ENCODE measurements at places on chromosomes 4 and X. TPM values are rescaled to one million over a fixed set of nuclear protein-coding genes. Genes with fewer than 3 reads are reported as not detected.

The MAGEB17 gene
- not detected for total RNA-seq

- DNase-seq: no peak
Observed at GRCh38 chr4:142353149-142353738, 492.9 kb downstream of the INPP4B start.

DNA sequence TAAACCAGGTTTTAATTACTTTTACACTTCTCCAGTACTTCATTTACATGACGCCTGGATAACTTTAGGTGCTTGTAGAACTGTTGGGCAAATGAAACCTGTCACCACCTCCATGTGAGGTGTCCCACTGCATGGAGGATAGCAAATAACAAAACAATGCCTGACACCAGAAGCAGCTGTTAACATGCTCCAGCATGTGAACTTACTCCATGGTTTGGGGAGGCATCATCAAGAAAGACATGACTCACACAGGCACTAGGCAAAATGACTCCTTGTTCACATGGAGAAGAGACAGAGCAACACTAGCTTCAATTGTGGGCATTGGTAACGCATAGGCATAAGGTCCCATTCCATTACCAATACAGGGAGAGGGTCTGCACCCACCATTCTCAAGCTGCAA lies 198.1 kb upstream of the F9 start:
- no peak for DNase-seq

GRCh38 chr4:163772238-163772637 lies 277.7 kb downstream of the TMA16 start:
- no peak for DNase-seq

DNA sequence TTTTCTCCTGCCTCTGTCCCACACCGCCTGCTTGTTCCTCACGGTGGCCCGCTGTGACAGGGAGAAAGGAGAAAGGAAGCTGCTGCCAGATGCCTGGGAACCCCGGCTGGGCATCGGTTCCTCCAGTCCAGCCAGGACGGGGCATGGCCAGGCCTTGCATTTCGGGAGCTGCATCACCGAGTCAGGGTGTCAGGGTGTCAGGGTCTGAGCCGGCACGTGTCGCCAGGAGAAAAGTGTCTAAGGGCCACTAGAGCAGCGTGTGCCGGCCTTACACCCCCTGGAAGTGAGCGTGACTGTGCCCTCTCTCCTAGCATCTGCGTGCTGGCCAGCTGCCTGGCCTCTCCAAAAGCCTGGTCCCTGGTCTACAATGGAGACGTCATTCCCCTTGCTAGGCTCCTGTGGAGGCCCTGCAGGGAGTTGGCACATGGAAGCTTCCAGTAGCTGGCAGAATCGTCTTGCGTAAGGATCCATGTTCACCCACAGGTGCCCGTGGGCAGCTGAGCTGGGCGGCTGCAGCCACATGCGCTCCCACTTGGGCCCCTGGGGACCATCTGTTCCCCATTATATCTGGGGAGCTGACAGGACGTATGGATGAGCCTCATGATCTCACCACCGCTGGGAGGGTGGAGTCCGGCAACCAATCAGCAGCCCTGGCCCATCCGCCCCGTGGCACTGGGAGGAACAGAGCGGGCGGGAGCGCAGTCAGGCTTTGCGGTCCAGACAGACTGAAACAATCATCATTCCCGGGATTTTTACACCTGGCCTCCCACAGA lies 39.9 kb upstream of the HMX1 start:
- DNase-seq: peak; percentile 13

DNA sequence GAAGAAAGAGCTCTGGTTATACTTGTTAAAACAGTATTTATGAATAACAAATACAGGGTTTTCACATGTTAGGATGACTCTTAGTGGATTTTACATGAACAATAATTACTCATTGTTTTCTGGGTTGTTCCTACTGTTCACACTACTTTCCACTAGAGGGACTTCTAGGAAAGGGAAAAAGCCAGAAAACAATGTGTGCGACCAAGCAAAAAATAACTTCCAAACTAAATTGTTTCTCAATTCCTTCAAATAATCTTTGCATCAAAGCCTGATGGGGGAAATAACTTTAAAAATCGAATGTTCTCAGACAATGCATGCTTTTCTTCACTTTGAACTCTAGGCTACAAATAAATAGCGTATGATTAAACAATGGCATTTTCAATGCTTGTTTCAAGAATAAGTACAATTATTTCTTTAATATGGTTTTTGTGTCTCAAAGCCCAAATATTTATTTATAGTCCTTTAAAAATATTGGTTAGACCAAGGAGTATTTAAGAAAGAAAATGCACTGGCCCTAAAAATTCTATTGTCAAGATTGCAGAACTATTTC lies 72.1 kb upstream of the ETNPPL start:
- no peak for DNase-seq

- no peak for DNase-seq
Observed at GRCh38 chrX:120287513-120288112, 23.6 kb downstream of the TMEM255A start.

DNA sequence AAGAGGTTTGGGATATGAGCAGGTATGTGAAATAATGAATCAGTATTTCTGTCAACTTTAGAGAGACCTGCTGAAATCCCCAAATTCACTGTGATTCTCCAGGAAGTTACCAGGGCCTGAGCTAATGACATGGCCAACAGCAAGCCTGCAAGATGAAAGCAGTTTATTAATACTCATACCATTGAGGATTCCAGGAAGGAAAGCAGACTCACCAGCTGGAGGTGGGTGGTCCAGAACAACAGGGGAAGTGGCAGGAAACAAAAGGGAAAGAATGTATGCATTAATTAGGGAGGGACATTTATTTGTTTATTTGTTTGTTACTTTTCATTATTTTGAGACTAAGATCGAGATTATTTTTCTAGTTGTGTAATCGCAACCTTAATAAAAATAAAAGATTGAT lies 196.6 kb upstream of the AGA start:
- no peak for DNase-seq

DNA sequence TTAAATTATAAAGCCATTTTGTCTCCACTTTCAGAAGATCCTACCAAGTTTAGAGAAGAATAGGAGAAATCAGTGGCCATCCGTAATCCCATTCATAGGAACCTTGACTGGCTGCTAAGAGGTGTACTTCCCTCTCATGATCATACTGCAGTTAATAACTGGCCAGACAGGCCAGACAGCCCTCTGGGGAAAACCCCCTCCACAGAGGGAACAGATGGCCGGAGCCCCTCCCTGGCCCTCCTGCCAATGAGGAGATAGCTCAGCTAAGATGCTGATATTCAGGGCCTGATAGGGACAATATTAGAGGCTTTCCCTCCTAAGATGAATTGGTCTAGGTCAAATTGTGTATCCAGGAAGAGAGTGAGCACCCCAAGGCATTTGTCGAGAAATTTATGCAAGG lies 200.0 kb upstream of the MAOA start:
- DNase-seq: no peak

GRCh38 chr4:7394681-7395451 lies 39.9 kb downstream of the PSAPL1 start:
- no peak for DNase-seq

GRCh38 chr4:51998837-51999236 lies 21.3 kb downstream of the LRRC66 start:
- DNase-seq: no peak

GRCh38 chrX:77450996-77451395 lies 3.8 kb downstream of the FGF16 start:
- no peak for DNase-seq

DNA sequence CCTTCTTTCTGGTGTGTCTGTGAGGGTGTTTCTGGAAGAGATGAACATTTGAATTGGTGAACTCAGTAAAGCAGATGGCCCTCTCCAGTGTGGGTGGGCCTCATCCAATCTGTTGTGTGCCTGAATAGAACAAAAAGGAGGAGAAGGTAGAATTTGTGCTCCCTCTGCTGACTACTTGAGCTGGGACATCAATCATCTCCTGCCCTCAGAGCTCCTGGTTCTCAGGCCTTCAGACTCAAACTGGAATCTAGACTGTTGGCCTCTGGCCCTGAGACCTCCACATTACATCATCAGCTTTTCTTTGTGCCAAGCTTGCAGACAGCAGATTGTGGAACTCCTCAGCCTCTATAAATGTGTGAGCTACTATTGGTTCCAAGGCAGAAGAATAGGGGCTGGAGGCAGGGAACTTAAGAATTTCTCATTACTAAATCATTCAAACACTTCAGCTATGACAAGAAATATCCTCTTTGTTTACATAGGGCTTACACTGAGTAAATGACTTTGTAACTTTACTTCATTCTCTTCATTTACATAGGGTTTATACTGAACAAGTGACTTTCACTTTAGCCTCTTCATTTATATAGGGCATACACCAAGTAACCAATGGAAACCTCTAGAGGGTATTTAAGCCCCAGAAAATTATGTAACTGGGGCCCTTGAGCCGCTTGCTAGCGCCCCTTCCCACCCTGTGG lies 86.9 kb upstream of the NWD2 start:
- DNase-seq: no peak

The XAGE2 gene
- total RNA-seq: not detected

The MCF2 gene
- 0.30 TPM for total RNA-seq

- DNase-seq: no peak
Observed at GRCh38 chr4:164959896-164960295, 17.6 kb downstream of the TRIM61 start.

- DNase-seq: no peak
Observed at GRCh38 chr4:43607827-43608461, 715.4 kb downstream of the GRXCR1 start.

The CORIN gene
- 53.9 TPM for total RNA-seq

GRCh38 chrX:71171110-71171801 lies 26.6 kb downstream of the NLGN3 start:
- DNase-seq: no peak

DNA sequence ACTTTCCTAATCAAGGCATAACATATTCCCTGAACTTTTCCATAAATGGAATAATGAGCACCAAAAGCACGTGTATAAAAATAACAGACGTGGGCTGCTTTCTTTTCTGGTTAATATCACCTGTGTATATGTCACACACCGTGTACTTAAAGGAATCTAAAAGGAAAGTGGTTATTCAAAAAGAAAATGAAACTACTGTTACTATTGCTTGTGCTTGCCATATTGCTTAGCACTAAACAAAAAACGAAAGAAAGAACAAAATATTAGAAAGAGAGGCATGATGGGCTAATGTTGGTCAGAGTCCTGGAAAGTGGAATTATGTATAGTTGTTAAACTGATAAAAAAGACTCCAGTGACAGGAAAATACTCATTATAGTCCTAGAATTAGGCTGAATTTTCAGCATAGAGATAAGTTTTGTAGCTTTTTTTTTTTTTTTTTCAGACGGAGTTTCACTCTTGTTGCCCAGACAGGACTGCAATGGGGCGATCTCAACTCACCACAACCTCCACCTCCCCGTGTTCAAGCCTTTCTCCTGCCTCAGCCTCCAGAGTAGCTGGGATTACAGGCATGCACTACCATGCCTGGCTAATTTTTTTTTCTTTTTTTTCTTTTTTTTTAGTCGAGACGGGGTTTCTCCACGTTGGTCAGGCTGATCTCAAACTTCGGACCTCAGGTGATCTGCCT lies 123.2 kb downstream of the PABPC4L start:
- no peak for DNase-seq

DNA sequence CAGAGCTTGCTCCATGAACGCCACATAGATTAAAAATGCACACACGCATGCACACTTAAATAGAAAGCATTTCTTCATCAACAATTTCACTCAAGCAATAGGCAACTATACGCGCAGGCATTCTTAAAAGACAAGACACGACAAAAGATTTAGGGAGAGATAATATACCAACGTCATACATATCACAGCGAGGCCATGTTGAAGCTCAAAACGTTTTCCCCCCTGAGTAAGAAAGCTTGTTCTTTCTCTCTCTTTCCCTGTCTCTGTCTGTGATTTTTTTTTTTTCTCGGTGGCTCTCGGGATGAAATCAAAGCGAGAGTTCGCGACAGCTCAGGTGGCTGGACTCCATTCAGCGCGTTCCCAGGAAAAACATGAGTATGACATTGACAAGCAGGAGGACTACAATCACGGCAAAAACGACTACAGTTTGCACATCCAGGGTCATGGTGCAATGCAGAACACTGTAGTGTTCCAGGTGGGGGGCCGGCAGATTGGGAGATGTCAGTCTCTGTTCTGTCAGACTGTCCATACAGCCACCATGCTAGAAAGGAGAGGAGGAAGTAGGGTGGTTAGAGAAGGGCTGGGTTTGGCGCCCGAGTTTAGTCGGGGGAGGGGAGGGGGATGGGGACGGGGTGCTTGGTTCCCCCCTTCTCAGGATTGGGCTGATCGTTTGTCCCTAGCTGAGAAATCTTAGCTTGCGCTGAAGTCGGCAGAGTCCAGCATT lies 30.7 kb downstream of the ARHGEF9 start:
- no peak for DNase-seq

DNA sequence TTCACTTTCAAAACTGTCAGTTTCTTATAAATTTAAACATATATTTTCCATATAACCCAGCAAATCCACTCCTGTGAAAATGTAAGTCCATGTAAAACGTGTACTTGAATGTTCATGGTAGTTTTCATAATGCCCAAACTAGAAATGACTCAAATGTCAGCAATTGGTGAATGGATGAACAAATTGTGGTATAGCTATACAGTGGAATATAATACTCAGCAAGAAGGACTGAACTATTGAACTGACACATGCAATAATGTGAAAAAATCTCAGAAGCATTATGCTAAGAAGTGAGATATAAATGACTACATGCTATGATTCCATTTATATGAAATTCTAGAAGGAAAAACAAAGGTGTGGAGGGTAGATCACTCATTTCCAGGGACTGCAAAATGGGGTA lies 52.2 kb downstream of the USP53 start:
- DNase-seq: no peak

DNA sequence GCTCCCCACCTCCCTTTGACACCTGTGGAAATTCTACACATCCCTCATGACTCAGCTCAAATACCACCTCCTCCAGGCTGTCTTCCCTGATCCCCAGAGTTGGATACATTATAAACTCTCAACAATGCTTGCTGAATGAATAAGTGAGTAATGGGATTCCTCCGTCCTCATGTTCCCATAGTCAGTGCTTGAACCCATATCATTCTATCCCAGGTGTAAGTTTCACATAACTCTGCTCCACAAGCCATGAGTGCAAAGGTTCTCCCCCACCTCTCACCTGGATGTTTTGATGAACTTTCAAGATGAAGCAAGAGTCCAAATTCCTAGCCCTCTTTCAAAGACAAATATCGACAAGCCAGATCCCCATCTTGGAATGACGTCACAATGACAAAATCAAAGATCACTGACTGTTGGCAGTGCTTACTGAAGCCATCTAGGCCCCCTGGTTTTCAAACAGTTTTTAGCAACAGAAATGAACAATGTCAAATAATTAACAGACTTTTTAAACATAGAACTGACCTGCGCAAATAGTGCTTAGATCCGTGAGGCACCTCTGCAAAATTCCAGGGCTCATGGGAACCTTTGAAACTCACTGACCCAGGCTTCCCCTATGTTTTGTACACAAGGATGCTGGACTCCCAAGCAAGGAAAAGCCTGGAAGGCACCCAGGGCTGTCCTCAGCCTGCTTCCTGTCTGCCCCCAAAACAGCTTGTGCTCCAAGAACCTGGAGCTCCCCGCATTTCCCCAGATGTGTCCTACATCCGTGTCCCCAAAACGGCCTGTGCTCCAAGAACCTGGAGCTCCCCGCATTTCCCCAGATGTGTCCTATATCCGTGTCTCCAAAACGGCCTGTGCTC lies 4.0 kb downstream of the SLC2A9 start:
- DNase-seq: no peak

The BEND2 gene
- not detected for total RNA-seq

GRCh38 chr4:80309294-80310004 lies 26.1 kb upstream of the CFAP299 start:
- no peak for DNase-seq

- no peak for DNase-seq
Observed at GRCh38 chrX:2696698-2697215, 5.7 kb downstream of the CD99 start.

Data from Right ventricle myocardium inferior (tissue), 1 donor.